ENCODE measurements at places on chromosomes 11 and 22.
A peak's percentile ranks its signal among the peaks of the same experiment; 100 is the strongest.

GRCh38 chr11:59510941-59511589 is at the start of gene OR4D9:
Gene OR4D9 (plus strand): TSS chr11:59511539. CDS start chr11:59514913, 3,374 bp downstream.
- DNase-seq: no peak

- no peak for DNase-seq
Measured at GRCh38 chr11:65492637-65493366, 6.0 kb upstream of the MALAT1 start.

- no peak for DNase-seq
Measured at GRCh38 chr22:46740910-46741780, 3.1 kb upstream of the CERK start.

DNA sequence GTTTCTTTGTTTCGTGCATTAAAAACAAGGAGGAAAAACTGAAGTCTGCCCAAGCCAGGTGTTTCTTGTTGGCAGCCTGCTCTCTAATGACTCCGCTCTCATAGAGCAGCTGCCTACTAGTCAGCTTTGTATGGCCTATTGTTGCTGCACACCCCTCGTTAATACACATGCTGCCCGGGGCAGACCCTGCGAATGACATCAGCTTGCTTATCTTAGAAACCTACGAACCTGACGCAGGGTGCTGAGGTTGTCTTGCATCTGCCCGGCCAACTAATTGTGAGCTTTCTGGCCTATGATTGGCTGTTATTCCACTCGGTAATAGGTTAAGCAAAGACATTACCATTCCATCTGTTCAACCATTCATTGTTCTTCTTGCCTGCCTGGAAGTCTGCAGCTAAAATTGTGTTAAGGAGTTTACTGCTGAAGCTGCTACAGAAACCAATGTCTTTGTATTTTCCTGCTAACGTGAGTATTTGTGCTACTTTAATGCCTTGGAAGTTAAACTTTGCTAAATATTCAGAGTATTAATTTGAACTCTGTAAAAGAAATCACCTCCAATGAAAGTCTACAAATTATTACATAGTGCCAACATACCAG is 37.5 kb downstream of the ZC3H12C start:
- no peak for DNase-seq

- DNase-seq: peak; percentile 98
Measured at GRCh38 chr11:71928737-71929443, at the start of gene RNF121. Gene RNF121 (plus strand): TSS chr11:71929046. CDS start chr11:71929062, 16 bp downstream.

DNA sequence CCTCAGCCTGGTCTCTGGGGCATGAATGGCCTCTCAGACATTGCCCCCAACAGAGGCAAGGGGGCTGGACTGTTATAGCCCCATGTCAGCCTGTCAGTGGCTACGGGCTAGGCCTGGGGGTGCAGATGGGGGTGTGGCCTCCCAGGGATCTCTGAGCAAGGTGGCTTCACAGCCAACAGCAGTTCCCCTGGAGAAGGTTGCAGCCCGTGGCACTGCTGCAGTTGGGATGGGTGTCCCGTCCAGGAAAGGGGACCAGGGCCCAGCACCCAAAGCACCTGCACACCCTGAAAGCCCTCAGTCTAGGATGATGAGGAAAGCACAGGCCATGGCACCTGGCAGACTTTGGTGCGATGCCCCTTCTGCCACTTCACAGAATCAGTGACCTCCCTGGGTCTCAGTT is 101.3 kb downstream of the TP53I11 start:
- no peak for DNase-seq

DNA sequence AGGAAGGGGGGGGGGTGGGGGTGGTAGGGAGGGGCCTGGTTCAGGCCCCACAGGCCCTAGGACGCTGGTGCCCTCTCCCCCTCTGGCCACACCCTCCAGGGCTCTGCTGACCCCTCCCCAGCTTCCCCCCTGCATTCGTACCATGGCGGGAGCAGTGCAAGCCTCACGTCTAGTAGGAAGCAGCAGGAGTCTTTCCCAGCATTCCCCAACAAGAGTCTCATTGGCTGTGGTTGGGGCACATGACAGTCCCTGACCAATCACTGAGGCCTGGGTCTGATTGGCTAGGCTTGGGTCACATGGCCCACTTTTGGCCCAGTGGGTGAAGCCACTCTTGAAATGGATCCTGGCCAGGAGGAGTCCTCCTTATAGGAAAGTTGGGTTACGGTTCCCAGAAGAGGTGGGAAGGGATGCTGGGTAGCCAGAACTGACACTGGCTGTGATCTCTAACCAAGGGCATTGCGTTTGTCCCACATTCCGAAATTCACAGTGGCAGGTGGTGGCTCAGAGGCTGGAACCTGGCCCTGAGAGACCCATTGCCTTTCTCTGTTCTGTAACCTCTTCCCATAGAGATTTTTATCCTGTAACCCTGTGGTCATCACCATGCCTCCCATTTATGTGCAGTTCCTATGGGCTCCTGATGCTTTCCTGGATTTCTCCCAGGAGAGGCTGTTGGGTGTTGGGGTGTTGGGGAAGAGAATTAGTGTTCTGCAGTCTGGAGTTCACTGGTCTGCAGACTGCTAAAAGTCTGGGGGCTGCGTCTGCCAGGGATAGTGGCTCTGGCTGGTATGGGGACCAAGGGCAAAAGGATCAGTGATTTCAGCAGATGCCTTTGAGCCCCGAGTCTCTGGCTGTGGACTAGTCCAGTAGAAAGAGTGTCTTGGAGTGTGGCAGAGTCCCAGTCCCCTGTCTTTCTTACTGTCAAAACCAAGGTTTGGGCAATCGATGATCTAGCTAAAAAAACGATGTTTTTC is 58.9 kb upstream of the MYEOV start:
- DNase-seq: no peak

GRCh38 chr22:21796863-21797262 is 61.3 kb upstream of the YPEL1 start:
- DNase-seq: no peak

- no peak for DNase-seq
Measured at GRCh38 chr11:67290801-67291200, 1.7 kb downstream of the ANKRD13D start.

GRCh38 chr11:16587670-16588069 is 150.8 kb upstream of the C11orf58 start:
- no peak for DNase-seq

GRCh38 chr11:62427630-62428233 is 8.9 kb downstream of the SCGB1A1 start:
- DNase-seq: no peak

DNA sequence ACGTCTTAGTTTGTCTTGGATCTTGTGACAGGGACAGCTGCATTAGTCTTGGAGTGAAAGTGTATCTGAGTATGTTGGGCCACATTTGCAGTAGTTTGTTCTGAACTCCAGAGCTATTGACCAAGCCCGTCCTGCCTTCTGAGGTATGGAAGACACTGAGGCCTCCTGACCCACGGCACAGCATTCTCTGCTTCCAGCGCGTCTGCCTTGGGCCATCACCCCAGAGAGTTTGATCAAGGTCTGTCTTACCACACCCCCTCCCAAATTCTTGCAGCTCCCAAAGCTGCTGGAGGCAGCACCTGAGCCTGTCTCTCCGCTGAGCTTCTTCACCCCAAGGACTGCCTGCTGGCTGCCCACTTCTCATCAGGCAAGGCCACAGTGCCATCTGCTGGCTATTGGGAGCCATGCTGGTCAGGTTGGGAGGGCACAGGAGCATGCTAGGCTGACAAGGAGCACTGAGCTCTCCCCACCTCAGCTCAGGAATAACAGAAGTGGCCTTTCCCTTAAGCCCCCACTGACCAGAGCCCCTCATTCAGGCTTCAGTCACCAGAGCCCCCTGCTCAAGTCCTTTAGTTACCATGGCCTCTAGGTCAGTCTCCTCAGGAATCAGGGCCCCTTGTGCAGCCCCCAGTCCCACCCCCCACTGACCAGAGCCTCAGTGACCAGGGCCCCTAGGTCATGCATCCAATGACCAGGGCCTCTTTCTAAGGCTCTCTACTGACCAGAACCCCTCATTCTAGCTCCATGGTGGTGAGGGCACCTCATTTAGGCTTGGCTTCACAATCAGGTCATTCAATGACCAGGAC is 27.2 kb upstream of the SMPD1 start:
- peak; percentile 56 for DNase-seq

- DNase-seq: no peak
Measured at GRCh38 chr11:28659716-28660348, 551.6 kb downstream of the METTL15 start.

- DNase-seq: no peak
Measured at GRCh38 chr11:8041576-8041975, 39.4 kb upstream of the TUB start.

DNA sequence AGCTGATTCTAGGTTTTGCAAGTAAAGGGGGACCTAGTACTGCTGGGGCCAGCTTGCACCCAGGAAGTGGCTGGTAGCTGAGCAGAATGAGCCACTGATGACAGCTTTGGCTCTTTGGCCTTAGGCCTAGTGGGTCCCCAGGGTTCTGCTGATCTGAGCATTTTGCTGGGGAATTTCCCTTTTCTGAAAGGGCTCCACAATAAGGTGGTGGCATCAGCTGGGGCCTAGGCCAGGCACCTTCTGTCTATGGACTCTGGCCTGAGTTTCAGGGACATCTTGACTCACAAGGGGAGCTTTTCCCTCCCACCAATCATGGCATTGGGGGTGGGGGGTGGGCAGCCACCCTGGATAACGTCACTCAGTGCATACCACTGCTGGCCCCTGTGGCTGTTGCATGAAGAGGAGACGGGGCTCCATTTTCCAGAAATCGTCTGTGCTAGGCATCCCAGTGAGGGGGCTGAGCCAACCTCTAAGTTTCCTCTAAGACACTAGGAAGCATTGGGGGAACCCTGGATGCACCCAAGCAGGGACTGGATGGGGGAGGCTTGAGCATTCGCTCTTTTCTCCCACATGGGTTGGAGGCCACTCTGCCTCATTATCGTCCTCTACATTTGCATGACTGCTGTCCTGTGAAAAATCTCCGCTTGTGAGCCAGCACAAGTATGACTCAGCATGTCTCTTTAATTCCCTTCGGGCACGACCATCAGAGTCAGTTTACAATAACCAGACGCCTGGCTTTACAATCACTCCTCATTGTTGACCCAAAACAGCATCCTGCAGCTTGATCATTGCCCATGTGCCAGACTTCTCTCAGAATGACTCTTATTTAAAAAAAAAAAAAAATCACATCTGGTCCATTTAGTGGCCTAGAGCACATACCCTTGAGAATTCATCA is 145.0 kb upstream of the THY1 start:
- no peak for DNase-seq

- no peak for DNase-seq
Measured at GRCh38 chr11:134476435-134477021, 64.5 kb upstream of the B3GAT1 start.

- DNase-seq: no peak
Measured at GRCh38 chr11:119210050-119210449, 3.9 kb downstream of the CBL start.

DNA sequence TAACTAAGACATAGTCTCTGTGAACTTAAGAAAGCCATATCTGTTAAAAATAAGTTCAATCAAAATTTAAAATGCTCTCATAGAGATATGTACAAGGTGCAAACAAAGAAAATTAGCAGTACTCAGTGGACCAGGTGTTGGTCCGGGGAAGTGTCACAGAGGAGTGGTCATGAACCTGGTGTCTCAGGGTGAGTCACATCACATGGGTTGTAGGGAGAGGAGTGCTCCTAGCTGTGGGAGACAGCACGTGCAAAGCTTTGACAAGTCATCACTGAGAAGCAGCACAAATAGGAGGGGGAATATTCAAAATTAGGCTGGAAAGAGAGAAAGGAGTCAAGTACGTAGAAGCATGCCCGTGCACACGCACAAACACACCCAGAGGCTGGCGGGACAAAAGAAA is 438.1 kb downstream of the NTM start:
- DNase-seq: no peak

DNA sequence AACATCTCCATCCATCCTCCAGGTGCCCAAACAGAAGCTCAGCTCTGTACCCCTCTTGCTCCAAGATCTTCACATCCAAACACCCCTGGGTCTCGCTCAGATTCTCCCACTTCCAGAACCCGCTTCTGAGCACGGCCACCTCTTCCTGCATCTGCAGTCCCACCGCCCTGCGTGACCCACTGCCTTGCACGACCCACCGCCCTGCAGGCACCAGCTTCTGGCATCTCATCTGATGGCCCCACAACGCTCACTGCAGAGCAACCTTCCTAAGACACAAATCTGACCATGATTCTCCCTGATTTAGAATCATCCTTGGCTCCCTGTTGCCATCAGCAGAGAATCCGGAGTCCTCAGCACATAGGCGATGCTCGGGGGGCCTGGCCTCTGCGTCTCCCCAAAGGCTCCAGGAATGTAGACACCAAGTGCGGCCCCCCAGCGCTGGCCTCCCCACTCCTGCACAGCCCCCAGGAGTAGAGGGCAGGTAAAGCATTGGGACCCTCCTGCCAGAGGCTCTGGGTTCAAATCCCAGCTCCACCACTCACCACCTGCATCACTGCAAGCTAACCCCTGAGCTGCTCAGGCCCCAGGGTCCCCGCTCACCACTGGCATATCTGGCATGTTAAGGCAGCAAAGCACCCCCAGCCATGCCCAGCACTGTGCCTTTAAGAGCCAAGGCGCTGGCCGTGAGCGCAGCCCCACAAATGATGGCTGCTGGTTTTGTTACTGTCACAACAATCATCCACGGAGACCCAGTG is 459.3 kb downstream of the BRD1 start:
- no peak for DNase-seq

GRCh38 chr11:4211991-4212390 is 117.4 kb downstream of the RRM1 start:
- no peak for DNase-seq

DNA sequence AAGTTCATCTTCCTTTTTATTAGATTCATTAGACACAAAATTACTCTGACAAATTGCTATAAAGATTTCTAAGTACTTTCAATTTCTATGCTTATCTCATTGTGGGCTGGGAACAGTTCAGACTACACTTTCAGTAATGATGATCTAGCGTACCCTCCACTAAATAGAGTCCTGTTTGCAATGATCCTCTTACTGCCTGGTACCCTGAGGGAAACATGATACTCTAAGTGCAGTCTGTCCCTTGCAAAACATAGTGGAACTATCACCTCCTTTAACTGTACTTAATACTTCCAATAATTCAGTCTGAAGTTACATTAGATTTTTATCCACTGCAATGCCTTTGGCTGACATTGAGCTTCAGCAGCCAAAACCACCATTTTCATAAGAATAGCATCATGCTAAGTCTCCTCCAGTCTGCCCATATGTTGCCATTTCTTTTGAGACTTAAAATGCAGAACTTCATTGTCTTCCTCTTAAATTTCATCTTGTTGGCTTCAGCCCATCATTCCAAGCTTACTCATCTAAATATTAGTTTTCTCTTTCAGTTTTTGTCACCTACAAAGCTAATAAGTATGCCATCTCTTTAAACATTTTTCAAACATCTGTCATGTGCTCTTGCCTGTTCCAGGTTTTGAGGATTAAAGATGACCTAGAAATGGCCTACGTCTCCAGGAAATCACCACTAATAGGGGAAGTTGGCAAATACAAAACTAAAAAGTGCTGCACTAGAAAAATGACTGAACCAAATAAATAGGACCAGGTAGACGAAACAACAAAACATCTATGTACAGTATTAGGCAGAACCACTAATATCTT is 55.5 kb downstream of the PAK1 start:
- no peak for DNase-seq

- no peak for DNase-seq
Measured at GRCh38 chr11:57214098-57214417, 23.0 kb downstream of the APLNR start.

- no peak for DNase-seq
Measured at GRCh38 chr22:18114976-18115652, 4.5 kb downstream of the TUBA8 start.

GRCh38 chr11:117717485-117718314 is 79.3 kb downstream of the DSCAML1 start:
- DNase-seq: no peak

- peak; percentile 20 for DNase-seq
Measured at GRCh38 chr11:67056267-67057204, at the start of gene RHOD. Gene RHOD (plus strand): TSS chr11:67056847. CDS start chr11:67056903, 56 bp downstream.

- DNase-seq: no peak
Measured at GRCh38 chr11:94728541-94728940, 39.6 kb upstream of the AMOTL1 start.
